ENCODE measurements at places on chromosomes 6 and 20.

GRCh38 chr6:156582509-156582992, 194.6 kb upstream of the ARID1B start:
- peak; percentile 99 for DNase-seq

DNA sequence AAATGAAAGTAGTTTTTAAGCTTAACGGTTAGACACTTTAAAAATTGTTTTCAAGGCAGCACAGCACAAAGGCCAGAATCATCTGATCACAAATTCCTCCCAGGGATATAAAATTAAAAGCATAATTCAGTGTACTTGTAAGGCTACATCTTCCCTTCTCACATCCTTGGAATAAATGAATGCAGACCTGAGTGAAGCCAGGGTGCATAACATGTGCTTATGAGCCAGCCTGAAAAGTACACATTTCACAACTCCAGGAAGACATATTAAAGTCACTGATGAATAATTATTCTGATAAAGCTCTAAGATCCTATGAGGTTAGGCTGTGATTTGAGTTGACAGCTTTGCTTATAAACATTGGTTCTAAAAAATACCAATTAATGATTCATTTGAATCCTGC, 163.6 kb downstream of the BTBD9 start:
- DNase-seq: no peak

DNA sequence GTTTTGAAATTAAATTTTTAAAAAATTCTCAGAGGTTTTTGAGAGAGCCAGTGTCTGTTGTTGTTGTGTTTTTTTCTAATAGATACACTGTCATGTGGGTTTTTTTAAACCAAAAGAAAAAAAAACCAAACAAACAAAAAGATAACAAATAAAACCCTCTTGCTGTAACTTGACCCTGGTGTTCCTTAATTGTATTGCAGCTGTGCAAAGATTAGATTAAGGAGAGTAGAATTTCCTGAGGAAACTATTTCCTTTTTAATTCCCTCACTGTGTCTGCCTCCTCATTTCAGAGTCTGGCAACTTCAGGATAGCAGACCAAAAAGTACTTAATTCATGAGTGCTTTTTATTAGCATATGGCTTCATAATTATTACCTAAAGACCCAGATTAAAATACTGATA, 281.9 kb downstream of the EPM2A start:
- no peak for DNase-seq

DNA sequence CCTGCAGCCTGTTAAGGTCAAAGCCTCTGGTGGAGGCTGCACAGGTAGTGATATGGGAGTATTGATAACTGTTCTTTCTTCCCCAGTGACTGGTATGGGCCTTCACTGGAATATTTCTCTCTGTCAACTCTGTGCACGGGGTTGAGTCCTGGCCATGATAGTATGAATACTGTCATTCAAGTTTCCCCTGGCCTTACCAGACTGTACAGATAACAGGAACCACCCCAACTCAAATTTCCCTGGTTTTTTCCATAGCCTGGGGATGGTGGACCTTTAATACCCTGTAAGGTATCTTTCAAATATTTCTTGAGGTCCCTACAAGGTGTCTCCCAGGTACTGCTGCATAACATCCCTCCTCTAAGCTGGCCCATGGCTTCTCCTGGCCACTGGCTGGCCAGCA, 51.4 kb upstream of the TNFAIP3 start:
- no peak for DNase-seq

DNA sequence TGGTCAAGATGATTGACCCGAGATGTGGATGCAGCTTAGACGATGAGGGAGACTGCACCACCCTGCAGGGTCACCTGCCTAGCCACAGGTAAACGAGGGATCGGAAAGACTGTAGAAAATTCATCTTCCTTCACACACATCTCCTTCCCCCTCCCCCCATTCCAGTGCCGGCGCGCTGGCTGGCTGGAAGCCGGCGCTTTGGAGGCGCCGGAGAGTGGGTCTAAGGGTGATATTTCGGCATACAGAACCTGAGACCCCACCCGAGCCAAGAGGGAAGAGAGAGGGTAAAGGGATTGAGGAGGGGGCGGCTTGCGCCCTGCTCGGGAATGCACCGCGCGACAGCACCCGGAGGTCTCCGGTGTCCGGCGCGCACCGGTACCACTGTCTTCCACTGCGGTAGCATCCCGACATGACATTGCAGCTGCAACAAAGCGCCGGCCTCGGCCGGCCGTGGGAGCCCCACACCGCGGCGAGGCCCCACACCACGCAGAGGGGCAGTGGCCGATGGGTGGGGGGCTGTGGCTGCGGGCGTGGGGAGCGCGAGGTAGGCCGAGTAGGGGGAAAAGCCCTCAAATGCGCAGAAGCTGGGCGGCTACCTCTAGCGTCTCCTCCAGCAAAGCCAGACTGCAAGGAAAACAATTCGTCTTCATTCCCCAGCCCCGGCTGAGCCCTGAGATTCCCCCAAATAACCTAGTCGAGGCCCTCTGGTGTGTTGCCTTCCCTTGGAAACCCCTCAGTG, 984 bp downstream of the TNFRSF21 start:
- DNase-seq: no peak

GRCh38 chr6:37005061-37005810, at the start of gene FGD2:
FGD2 (plus strand) TSS chr6:37005655; CDS start chr6:37005818, 163 bp downstream.
- DNase-seq: no peak

- no peak for DNase-seq
These were observed 5.0 kb downstream of the JAG1 start for GRCh38 chr20:10668677-10669368.

- no peak for DNase-seq
These were observed 8.4 kb upstream of the ZBTB24 start for GRCh38 chr6:109491207-109491938.

Measured in NCI-H1417 treated with DMSO at 0.1 percent for 48 hours (cell line).